Glutamatergic neuron (in vitro differentiated cells): ENCODE measurements at places on chromosomes 11 and 22. TPM values are rescaled to one million over a fixed set of nuclear protein-coding genes. Genes with fewer than 3 reads are reported as not detected.
A peak's percentile ranks its signal among the peaks of the same experiment; 100 is the strongest.

GRCh38 chr11:42972741-42973140 lies 339.1 kb upstream of the API5 start:
- H3K4me1 ChIP-seq, result no peaks in the 10 kb centered on the region
- no peak overlapping the region for H3K4me3 ChIP-seq
- DNase-seq, result no peak
- H3K36me3 ChIP-seq, result no peaks in the 10 kb centered on the region
- peaks cover 2% of the 10 kb centered on the region for H3K27me3 ChIP-seq
- H3K27ac ChIP-seq, result no peak overlapping the region

- peaks cover 2% of the 10 kb centered on the region for H3K27me3 ChIP-seq
- H3K4me3 ChIP-seq, result no peak overlapping the region
- DNase-seq, result no peak
- no peak overlapping the region for H3K27ac ChIP-seq
- peaks cover 3% of the 10 kb centered on the region for H3K4me1 ChIP-seq
These were observed 366.9 kb downstream of the NTM start for GRCh38 chr11:131737357-131737756.

GRCh38 chr11:33860926-33861325 lies 30.9 kb downstream of the LMO2 start:
- H3K27ac ChIP-seq, result no peak overlapping the region
- no peak overlapping the region for H3K4me3 ChIP-seq
- DNase-seq, result no peak

- no peaks in the 10 kb centered on the region for H3K4me1 ChIP-seq
- no peak within 1 kb of the TSS for H3K27ac ChIP-seq
- H3K4me3 ChIP-seq, result no peak within 1 kb of the TSS
- DNase-seq, result peak; percentile 43
- peaks cover 7% of the 10 kb centered on the region for H3K27me3 ChIP-seq
These were observed at the start of gene PNPLA5 for GRCh38 chr22:43891360-43892182. PNPLA5 (minus strand) TSS chr22:43892013; CDS start chr22:43891880, 133 bp downstream.

DNA sequence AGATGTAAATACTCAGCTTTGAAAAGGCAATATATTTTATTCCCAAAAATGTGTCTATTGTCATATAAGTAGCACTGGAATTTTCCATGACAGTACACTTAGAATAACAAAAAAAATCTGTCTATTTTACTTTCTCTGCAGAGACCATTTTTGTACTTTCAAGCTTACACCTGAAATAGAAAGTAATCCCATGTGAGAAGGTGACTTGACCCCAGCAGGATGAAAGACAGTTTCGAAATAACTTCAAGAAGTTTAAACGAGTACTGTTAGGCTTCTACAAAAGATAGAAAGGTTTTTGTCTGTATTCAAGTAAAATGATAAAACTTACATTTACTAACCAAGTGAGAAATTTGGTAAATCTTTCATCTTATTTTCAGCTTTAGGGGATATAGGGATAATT lies 259.9 kb upstream of the CTSC start:
- no peak overlapping the region for H3K4me3 ChIP-seq
- H3K27ac ChIP-seq, result no peak overlapping the region
- H3K27me3 ChIP-seq, result no peaks in the 10 kb centered on the region
- H3K36me3 ChIP-seq, result no peaks in the 10 kb centered on the region
- no peaks in the 10 kb centered on the region for H3K4me1 ChIP-seq

DNA sequence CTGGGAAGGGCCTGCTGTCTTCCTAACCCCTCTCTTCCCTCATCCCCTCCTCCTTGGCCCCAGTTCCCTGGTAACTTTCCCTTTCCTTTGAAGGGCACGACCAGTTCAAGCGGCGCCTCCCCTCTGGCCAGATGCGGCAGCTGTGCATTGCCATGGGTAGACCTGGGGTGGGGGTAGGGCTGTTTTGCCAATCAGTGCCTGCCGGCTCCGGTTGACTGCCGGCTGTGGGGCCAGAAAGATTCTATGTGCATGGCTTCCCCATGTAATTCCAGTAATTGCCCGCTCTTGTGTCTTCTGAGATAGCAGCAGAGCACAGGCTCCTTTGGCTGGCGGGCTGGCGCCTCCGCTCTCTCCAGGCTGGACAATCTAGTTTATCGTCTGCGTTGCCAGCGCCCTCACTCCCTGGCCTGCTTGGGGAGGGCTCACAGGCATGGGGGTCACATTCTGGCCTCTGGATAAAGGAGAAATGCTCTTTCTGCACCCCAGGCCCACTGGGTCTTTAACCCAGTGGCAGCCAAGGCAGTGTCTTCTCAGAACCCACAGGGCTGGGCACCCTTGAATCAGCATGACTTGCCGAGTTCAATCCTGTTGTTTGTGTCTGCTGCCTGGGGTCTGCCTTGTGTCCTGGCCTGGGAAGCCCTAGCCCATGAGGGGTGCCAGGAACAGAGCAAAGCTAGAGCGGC lies 9.4 kb downstream of the SIDT2 start:
- H3K36me3 ChIP-seq, result peaks cover 4% of the 10 kb centered on the region
- no peak overlapping the region for H3K4me3 ChIP-seq
- peak; percentile 6 for DNase-seq

DNA sequence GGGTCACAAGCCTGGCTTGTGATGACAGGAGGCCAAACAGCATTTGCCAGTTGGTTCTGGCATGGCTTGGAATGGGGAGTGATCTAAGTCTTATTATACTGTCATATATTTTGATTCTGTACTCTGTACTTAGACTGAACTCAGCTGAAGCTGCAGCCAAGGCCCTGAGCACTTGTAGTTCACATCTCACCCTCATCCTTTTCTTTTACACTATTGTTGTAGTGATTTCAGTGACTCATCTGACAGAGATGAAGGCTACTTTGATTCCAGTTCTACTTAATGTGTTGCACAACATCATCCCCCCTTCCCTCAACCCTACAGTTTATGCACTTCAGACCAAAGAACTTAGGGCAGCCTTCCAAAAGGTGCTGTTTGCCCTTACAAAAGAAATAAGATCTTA lies 843 bp downstream of the OR56B1 start:
- no peak overlapping the region for H3K4me3 ChIP-seq
- no peak overlapping the region for H3K27ac ChIP-seq
- H3K4me1 ChIP-seq, result no peaks in the 10 kb centered on the region
- H3K36me3 ChIP-seq, result peaks cover 19% of the 10 kb centered on the region
- DNase-seq, result no peak
- peaks cover 2% of the 10 kb centered on the region for H3K27me3 ChIP-seq

GRCh38 chr22:36726007-36726380 lies 22.4 kb upstream of the CACNG2 start:
- no peak for DNase-seq
- no peak overlapping the region for H3K27ac ChIP-seq
- H3K4me1 ChIP-seq, result no peaks in the 10 kb centered on the region
- H3K4me3 ChIP-seq, result no peak overlapping the region
- peaks cover 2% of the 10 kb centered on the region for H3K27me3 ChIP-seq
- H3K36me3 ChIP-seq, result no peaks in the 10 kb centered on the region

DNA sequence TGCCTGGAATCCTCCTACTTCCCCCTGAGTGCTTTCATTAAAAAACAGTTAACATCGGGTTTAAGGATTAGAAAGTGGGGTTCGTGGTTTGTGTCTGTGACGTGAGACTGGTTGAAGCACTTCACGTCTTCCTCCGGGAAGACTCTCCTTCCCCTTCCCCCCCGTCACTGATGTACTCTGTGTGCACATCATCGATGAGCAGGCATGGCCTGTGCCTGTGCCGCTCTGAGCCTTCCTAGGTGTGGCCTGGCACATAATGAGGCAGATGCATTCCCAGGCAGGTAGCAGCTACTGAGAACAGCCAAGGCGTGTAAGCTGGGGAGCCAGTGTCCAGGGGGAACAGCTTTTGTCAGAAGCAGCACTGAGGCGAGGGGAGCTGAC lies 93.8 kb downstream of the BCR start:
- H3K27me3 ChIP-seq, result peaks cover 17% of the 10 kb centered on the region
- H3K4me3 ChIP-seq, result no peak overlapping the region
- no peak overlapping the region for H3K27ac ChIP-seq
- H3K4me1 ChIP-seq, result peaks cover 15% of the 10 kb centered on the region
- DNase-seq, result no peak
- peaks cover 3% of the 10 kb centered on the region for H3K36me3 ChIP-seq

DNA sequence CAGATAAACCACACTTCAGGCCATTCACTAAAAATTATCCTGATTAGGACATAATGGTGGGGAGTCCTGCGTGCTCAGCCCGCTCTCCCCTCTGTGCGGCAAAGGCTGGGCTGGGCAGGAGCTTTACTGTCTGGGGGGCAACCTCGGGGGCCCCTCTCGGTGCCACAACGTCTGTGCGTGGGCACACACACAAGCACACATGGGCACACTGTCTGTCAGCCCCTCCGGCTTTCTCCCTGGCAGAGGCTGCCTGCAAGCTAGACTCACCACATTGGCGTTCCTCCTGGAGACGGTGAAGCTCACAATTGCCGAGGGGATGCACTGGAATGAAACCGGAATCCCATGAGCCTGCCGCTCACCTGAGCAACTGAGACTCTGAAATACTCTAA lies 5.2 kb downstream of the MLC1 start:
- DNase-seq, result no peak
- H3K27ac ChIP-seq, result no peak overlapping the region
- no peaks in the 10 kb centered on the region for H3K27me3 ChIP-seq
- H3K4me1 ChIP-seq, result peaks cover 12% of the 10 kb centered on the region

CARD18 gene
- total RNA-seq, result not detected

OR4A16 gene
- total RNA-seq, result not detected

GAL3ST3 gene
- total RNA-seq, result 2.4 TPM

DEFB131B gene
- not detected for total RNA-seq
